ENCODE measurements at places on chromosomes 12 and 14.
A peak's percentile ranks its signal among the peaks of the same experiment; 100 is the strongest.

DNA sequence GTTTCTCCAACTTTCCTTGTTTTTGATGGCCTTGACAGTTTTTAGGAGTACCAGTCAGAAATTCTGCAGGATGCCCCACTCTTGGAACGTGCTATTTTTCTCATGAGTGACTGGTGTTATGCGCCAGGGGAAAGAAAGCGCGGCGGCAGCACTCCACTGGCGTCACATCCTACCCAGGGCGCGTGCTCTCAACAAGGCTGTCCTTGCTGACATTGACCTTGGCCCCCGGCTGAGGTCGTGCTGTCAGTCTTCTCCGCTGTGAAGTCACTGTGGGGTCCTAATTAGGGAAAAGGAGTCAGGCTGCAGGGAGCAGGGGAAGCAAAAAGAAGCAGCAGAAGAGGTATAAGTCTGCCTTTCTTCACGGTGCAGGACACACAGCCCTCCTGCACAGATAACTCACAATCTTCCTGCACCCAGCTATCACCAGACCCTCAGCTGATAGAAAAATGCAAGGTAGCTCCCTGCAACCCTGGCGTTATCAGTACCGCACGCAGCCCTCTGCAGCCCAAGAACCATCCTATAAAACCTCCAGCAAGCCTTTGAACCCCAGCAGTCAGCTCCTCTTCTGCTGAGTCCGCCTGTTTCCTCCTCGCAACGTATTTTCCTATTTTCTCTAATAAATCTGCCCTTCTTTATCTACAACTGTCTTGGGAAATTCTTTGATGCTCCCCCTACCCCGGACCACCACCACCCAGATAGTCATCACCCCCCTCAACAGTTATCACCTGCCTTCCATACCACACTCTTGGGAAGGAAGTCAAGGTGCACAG lies 48.0 kb upstream of the C14orf180 start:
- DNase-seq: no peak

DNA sequence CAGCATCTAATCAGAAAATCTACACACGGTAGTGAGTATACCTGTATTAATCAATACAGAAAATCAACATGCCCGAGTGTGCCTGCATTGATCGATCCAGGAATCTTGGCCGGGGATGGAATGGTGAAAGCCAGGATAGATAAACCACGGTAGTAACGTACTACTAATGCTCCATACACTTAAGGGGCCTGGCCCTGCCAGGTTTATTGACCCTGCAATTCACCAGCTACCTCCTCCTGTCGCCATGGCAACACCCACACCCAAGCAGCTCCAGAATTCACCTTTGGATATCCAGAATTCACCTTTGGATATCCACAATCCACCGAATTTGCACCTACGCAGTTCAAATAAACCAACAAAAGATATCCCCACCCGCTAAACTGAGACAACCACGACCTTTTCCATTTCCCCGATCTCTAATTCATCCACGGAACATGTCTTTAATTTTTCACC lies 14.8 kb upstream of the CALM1 start:
- DNase-seq: peak; percentile 58

GRCh38 chr14:71399057-71399487 lies 491.8 kb downstream of the PCNX1 start:
- DNase-seq: no peak

DNA sequence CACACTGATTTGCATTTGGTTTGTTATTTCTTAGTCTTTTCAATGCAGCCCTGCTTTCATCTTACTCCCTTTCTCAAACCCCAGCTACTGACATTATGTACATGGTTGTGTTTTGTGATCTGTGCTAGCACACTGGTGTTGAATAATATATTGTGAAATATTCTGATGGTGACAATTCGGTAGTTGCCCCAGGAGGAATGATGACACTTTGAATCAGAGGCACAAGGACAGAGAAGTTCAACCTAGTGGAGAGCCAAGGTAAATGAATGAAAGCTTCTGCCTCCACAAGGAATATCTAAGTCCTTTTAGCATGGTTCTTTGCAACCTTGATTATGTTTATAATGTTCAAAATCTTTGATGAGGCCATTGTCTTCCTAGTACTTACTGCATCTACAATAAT lies 159.9 kb downstream of the PDE3A start:
- no peak for DNase-seq

DNA sequence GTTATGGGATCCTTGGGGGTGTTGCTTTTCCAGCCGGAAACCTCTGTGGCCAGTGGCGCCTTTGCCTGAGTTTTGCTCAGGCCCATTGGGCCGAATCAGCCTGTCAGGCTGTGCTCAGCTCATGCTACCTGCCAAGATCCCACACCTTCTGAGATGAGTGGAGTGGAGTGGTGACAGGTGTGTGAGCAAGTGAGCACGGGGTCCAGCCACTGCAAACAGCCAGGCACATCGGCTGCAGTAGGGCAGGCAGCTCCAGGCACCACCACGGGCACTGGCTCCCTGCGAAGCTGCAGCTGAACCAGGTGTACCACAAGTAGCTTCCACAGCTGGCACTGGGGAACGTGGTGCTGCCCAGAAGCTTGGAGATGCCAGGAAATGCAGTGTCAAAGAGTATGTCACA lies 21.1 kb upstream of the WDR89 start:
- DNase-seq: no peak

- no peak for DNase-seq
Observed at GRCh38 chr14:59332727-59333126, 132.5 kb downstream of the GPR135 start.

DNA sequence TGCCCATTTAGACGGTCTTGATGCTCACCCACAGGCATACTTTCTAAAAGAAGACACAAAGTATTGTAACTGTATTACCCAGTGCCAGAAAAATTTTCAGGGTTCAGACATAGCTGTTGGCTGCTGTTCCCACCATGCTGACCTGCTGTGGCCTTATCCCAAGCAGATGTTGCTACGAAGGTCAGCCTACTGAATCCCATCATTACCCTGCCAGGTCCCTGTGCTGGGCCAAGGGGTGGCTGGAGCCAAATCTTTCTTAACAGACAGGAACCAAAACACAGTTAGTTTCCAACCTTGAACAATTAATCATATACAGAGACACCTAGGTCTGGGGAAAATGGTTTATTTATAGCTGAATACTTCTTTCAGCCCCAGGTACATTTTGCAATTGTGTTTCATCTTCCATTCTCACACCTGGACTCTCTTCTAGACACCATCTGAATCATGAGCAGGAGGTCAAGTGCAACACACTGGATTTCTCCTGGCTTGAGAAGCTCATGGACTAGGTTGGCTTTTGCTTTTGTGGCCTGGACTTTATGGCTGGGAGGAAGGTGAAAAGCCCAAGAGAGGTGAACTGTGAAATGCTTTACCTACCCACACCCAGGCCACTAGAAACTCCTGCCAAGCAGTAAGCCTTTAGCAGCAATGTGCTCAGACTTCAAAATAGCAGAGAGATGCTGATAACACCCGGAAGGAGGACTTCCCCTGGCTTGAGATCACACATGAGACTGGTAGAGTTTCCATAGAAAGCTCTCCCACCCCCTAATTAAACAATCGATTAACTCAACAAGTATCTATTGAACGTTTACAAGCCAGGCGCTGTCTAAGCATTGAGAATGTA lies 150.1 kb downstream of the SUDS3 start:
- no peak for DNase-seq

DNA sequence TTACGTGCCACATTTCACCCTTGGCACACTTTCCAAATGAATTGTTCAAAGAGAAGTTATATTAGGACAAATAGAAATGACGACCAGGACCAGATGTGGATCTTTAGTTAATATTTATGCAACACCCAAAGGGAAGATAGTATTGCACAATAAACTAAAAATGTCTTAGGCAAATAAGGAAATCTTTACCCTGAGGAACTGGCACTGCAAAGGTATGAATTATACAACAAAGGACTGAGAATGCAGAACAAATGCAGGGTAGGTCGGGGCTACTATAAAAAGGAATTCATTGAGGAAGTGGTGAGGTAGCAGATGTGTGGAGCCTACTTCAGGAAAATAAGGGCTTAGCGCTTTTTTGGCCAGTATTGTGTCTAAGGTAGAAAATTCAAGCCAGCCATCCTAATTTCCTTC lies 3.9 kb upstream of the TMTC2 start:
- no peak for DNase-seq

DNA sequence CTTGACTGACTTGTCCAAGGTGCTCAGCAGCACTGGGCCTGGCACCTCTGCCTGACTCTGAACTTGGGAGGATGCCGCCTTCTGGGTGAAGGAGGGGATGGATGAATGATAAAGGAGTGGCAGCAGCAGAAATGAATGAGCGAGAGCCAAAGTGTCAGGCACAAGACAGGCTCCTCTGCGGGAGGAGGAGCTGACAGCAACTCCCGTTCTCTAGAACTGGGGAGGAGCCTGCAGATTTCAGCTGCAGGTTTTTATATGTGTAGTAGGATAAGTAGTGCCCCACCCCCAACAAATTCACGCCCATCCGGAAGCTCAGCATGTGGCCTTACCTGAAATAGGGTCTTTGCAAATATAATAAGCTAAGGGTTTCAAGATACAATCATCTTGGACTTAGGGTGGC lies 33.1 kb downstream of the SLC8B1 start:
- DNase-seq: no peak

DNA sequence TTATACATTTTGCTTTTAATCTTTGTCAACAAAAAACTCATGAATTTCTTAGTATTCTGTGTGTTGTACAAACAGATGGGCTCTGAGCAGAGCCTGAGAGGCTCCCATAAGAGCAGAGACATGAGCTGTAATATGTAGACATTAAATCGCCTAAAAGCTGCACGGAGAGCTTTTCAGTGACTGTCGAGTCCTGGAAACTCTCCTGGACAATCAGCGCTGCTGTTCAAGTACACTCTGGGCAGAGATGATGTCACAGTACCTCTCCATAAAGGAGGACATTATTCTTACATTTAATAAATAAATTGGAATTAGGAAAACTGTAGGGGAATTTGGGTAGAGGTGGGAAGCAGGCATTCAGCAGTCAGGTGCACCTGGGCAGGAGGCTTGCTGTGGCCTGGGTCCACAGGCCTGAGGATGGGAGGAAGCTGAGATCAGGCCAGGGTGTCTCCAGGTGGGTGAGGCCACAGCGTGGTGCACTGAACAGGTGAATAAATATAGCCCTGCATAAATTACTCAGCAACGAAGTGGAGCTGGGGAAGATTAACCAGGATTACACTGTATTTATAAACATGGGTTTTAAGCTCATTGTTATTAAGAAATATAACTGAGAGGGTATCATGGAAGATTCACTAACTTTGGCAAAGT lies 13.3 kb upstream of the TCL1A start:
- DNase-seq: no peak

Measured in NCI-H2227 treated with DMSO at 0.1 percent for 48 hours (cell line).